Foreskin keratinocyte (primary cell): ENCODE measurements at places on chromosomes 2 and 18. TPM values are rescaled to one million over a fixed set of nuclear protein-coding genes. Genes with fewer than 3 reads are reported as not detected.

- DNase-seq = no peak
These were observed 19.4 kb downstream of the RRM2 start for GRCh38 chr2:10141736-10142639.

- DNase-seq = no peak
These were observed 24.0 kb upstream of the COLEC12 start for GRCh38 chr18:524466-524865.

GRCh38 chr18:10449396-10449795 is 5.0 kb upstream of the APCDD1 start:
- DNase-seq = no peak

GRCh38 chr2:176960061-176960460 is 252.5 kb upstream of the HNRNPA3 start:
- DNase-seq = no peak

DNA sequence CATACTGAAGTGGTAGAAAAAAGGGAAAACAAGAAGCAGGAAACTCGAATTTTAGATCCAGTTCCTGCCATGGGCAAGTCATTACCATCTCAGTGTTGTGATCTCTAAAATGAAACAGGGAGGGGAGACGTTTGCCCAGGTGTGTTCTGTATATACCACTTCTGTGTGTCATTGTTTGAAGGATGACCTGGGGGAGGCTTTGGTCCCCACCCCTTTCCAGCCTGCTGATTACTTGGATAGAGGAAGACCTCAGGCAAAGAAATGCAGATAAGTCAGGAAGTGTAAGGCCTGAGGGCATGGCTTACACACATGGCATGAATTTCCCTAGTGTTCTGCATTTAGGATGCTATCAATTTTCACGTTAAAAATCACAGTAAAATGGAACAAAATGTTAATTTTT is 205.2 kb upstream of the CXCR4 start:
- DNase-seq = no peak

GRCh38 chr18:58229162-58229561 is 185.1 kb downstream of the NEDD4L start:
- no peak for DNase-seq

DNA sequence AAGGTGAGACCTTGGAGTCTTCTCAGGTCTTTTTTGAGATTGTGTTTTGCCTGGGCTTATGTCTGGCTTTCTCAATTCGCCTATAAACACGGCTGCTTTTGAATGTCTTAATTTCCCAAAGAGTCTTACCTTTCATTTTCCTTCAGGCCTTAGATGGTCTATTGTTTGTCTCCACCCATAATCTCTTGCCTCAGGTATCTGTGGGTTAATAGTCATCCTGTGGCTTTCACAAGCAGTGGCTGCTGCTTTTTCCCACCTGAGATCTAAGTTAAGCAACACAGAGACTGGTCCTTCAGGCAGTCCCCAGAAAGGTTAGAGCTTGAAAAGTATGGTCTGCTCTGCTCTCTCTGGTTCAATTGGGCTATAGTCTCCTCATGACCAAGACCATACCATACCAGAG is 275.3 kb downstream of the INSIG2 start:
- DNase-seq = peak; percentile 30

DNA sequence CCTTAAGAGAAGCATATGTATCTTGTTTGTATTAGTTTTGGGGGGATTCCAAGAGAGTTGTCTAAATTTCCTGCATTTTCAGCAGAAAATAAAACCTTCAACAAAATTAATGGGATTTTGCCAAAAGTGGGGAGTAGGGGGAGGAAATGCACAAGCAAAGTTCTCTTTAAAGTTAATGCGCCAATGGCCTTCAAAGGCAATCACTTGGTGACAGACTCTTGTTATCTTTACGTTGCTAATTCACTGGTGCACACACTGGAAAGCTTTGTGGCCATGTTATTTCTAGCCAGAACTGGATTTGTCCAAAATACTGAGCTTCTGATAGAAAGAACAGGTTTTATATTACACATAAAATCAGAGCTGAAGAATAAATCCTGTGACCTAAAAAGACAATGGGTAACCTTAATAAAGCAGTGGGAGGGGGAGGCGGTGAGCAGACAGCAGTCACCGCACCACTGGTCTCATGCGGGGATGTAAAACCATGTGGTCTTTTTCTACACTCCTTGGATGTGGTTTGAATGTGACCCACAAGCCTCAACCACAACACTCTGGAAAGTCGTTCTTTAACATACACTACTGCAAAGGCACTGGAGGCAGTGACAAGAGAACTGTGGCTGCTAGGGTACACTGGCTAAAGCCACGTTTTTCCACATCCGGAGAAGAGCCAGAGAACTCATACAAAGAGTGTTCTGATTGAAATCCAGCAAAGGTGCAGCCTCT is 176.9 kb upstream of the SMAD7 start:
- DNase-seq = no peak

DNA sequence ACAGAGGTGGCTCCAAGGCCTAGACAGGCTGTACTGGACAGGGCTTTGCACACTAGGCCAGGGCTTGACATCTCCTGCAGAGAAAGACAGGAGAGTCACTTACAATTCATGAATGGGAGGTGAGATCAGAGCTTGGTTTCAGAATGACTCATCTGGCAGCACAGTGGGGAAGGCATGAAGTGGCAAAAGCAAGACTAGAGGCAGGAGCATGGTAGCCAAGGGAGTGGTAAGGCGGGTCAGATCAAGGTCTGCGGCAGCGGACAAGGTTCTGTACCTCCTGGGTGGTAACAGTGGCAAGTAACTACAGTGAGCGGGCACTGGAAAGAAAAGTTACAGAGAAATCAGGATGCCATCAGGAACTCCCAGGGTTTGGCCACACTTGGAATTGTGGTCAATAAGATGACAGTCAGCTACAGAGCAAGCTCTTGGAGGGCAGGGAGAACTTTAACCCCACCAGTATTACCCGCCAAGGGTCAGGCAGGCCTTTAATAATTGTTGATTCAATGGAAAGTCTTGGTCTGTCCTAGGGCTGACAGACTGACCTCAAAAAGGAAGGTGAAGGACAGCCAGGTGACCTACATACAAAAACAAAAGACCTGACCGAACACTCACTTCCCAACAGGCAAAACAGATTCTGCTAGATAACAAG is 5.7 kb downstream of the MCFD2 start:
- DNase-seq = peak; percentile 54

- DNase-seq = no peak
These were observed 782.8 kb downstream of the BCL11A start for GRCh38 chr2:59770651-59771050.

GRCh38 chr2:88161446-88162244 is 8.5 kb upstream of the THNSL2 start:
- DNase-seq = peak; percentile 88

Gene CFAP65
- total RNA-seq = not detected in 2 replicates

Gene ST8SIA5
- total RNA-seq = not detected in 2 replicates

Gene CCDC142
- 8.8 and 9.4 TPM in 2 replicates for total RNA-seq
